AG08395 (cell line): ENCODE measurements at places on chromosomes 11 and 22.

- peak; percentile 93 for DNase-seq
These were observed 286.8 kb downstream of the BLID start for GRCh38 chr11:121829159-121829643.

DNA sequence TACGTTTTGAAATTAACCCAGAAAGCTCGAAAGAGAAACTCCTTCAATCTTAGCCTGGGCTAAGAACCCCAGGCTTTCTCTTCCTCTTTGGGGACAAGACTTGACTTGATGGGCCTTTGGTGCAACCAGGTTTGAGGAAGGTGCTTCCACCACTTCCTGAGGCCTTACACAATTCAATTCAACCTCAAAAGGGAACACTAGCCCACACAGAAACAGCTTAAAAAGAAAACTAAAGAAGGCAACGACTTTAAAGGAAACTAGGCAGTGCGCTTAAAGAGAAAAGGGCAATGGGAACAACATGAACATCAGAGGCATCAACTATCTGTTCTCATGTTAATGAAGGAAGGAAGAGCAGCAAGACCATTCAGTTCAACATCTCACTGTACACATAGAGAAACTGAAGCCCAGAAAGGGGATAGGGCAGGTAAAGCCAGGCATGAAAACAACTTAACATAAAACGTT lies 24.8 kb downstream of the PAK1 start:
- DNase-seq: no peak

DNA sequence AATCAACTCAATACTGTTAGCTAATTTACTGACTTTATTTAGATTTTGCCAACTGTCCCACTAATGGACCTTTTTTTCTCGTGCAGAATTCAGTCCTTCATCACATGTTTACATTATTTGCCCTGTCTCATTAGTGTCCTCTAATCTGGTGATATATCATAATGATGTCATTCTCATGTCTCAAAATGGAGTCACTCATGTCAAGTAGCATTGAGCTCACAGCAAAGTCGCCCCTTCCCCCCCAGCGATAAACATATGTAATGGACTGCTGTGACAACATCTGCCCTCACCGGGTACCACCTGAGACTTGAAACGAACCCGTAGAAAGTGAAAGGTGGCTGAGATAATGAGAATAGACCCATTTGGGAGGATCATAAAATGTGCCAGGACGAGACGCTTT lies 37.6 kb downstream of the HIPK3 start:
- DNase-seq: no peak

GRCh38 chr11:16111690-16112089 lies 244.7 kb downstream of the SOX6 start:
- no peak for DNase-seq

DNA sequence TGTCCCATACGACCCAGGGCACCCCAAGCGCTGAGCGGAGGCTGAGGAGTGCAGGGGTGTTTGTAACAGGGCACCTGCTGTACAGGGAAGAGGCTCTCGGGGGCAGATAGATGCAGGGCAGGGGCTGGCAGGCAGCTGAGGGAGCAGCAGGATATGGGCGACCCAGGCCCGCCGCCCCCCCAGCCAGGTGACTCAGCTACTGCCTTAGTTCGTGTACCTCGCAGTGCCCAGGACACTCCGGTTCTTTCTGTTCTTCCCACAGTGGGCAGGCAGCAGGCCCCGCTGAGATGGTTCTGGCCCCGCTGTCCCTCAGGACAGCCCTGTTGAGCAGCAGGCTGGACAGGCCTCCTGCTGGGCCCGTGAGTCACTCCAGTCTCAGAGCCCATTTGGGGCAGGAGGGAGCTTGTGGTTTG lies 16.2 kb downstream of the PHLDA2 start:
- DNase-seq: peak; percentile 58

DNA sequence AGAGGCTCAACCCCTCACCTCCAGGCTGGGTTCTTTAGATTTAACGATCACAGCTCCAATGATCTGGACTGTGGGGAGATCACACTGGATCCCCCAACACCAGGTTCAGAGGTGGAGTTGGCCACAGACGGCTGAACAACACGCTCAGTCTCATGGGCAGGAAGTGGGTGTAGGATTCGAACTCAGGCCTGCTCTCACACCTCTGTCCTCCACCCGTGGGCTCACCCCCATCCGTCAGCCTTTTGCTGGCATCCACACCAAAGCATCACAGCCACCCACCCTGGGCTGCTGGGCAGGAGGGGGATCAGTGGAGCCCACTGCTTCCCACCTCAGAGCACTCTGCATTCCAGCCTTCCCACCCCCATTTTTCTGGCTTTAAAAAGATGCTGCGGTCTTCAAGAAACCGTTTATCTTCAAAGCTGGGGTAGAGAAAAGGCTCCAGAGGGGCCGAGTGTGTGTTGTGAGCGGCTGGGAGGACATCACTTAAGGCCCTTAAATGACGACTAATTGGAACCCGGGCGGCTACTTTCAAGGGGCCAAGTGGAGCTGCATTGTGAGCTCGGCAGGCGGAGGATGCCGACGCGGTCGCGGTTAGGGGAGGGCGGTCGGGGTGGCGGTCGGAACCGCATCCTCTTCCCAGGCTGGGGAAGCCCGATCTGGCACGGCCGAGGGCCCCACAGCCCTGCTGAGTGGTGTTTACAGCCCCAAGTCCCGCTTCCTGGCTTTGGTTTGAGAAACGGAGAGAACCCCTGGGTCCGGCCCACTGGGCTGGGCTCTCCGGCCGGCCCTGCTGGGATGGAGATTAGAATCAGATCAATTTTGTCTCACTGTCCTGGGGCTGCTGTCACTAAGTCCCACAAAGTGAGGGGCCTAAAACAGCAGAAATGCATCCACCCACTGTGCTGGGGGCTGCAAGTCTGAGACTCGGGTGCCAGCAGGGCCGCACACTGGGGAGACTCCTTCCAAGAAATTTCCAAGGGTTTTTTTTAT lies 15.9 kb upstream of the FGF3 start:
- no peak for DNase-seq

- no peak for DNase-seq
These were observed 11.0 kb upstream of the SHANK2 start for GRCh38 chr11:71263386-71263785.

DNA sequence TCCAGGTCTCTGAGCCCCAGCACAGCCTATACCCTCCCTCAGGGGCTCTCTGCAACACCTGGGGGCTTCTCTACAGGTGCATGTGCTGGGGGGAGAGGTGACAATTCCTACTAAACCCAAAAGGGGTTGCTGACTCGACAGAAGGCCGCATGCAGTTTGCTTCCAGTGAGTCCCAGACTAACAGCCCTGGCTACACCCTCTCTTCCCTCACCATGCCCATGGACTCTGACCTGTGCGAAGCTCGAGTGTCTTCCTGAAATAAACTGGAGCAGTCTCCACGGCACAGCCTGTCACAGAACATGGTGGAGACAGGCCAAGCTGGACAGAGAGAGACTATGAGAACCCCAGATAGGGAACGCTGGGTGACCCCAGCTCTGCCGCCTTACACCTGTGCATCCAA lies 16.6 kb downstream of the PLEKHA7 start:
- no peak for DNase-seq

DNA sequence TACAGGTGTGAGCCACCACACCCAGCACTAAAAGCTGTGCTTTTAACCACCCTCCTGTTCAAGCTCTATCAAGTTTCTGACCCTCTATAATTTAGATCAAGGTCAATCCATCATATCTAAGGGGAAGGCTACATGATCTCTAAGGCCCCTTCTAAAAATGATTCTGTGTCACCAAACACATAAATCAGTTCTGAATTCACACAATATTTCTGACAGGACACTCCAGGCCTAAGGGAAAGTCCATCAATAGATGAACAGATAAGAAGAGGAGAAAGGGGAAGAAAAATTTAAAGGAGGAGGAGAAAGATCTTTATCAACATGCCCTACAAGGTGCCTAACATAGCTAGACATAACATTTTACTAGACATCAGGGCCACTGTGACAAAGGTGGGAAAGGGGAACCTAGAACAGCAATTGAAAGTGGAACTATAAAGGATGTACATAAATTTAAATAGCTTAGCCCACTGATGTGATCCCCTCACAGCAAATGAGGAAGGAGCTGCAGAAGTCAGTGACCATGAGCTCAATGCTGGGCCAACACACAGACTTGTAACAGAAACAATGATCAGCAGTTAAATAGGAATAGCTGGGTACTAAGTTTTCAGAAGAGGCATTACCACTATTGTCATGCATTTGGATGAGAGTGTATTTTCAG lies 4.7 kb downstream of the PRCP start:
- no peak for DNase-seq

DNA sequence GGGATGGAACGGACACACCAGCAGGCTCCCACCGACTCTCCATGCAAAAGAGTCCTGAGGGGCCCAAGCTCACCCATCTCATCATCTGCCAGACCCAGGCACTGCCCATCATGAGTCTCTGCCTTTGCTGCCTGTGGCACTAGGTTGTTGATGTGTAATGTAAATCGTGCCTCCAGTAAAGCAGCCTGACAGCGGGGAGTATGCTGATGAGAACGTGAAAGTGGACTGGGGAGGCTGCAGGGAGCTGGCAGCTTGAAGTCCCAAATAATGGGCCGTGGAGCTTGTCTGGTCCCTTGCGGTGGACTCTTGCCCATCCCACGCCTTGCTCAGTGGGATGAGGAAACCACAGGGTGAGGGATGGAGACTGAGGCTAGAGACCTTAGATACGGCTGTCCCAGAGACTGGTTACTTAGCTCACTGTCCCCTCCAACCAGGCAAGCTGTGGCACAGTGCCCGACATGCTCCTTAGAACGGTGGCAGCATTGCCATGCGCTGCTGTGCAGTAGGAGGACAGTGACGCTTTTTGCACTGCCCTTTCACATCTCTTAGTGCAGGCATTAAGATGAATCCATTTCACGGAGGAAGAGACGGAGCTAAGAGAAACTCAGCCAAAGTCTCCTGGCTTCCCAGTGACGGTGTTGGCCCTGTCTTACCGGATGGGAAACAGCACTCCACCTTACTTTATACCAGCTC lies 39.6 kb upstream of the PLET1 start:
- no peak for DNase-seq

DNA sequence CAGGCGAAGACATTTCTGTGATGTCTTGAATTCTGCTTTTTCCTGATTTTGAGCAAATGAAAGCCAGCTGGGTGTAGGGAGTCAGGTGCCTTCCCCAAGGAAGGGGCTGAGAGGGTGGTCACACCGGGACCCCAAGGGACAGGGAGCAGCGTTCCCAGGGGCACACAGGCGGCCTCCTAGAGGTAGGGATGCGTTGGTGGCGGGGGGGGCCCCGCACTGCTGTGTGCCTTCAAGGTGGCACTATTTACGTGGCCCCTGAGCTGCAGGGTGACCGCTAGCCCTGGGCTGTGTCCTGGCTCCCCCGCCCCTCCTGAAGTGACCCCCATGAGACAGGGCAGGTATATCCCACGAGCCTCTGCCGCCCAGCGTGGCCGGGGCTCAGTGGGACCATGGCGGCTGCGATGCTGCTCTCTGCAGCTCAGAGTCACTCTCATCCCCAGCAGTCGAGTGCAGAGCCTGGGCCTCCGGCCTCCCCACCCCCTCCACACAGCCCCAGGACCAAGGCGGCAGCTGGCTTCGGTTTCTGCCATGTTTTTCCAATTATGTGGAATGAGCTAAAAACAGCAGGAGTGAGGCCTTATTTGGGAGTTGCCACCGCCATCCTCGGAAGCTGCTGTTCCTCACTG lies 60.9 kb downstream of the LRP5 start:
- DNase-seq: peak; percentile 87

DNA sequence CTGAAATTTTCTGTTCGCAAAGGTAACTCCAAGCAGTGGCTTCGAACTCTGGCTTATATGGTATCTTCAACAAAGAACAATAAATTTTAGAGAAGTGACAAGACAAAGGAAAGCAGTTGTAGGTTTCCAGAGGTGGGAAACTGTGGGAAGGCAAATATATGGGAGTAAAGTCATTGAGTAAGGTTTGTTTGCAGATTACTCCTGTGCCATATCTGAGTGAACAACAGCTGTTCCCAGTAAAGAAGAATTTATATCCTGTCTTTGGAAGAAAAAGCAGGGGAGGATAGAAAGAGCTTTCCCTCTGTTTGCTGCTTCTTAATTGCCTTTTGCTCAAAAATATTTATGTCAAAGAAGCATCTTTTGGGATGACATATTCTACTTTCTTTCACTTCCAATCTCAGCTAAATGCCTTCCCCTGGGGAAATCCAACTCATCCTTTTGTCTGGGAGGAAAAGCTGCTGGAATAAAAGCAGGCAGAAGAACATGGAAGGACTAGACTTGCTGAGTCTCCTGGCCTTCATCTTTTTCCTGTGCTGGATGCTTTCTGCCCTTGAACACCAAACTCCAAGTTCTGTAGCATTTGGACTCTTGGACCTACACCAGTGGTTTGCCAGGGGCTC lies 10.4 kb upstream of the RCN1 start:
- no peak for DNase-seq
